ENCODE measurements at places on chromosomes 2 and 18.

DNA sequence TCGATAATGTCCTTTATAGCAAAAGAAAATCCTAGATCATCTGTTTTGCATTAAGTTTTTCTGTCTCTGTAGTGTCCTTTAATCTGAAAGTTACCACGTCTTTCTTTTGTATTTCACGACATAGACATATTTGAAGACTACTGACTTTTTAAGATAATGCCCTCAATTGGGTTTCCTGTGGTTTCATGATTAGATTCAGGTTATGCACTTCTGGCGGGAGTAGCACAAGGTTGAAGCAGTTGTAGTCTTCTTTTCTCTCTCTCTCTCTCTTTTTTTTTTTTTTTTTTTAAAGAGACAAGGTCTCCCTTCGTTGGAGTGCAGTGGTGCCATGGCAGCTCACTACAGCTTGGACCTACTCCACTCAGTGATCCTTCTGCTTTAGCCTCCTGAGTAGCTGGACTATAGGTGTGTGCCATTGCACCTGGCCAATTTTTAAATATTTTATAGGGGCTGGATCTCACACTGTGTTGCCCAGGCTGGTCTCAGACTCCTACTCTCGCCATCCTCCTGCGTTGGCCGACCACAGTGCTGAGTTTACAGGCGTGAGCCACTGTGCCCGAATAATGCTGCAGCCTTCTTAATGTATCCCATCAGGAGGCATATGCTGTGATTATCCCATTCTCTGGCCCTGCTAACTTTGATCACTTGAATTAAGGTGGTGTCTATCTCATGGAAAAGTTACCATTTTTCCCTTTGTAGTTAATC is 3.9 kb downstream of the INPP4A start:
- no peak for DNase-seq

GRCh38 chr2:141595316-141595920 is 535.4 kb downstream of the LRP1B start:
- DNase-seq: no peak

- no peak for DNase-seq
These were observed 72.5 kb downstream of the SUMO1 start for GRCh38 chr2:202165945-202166344.

GRCh38 chr2:109128616-109129355 is at the start of gene SH3RF3:
TSS of gene SH3RF3 (plus strand) at chr2:109129205.
- peak; percentile 9 for DNase-seq

DNA sequence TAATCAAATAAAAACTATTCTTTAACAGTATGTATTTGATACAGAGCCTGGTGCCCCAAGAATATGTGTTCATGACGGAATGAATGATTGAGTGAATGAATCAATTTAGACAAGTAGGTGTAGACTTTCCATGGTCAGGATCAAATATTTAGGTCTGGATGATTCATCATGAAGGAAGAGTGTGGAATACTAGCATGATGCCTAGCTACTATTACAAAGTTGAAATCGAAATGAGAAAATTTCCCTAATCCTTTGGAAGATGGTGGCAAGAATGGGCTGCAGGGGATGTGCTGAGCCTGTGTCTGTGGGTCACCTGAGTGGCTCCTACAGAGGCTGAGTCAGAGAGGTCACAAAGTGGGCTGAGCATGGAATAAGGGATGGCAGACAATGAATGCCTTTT is 3.1 kb upstream of the MALT1 start:
- DNase-seq: no peak

GRCh38 chr18:31227497-31228229 is 65.0 kb upstream of the DSC1 start:
- DNase-seq: no peak

DNA sequence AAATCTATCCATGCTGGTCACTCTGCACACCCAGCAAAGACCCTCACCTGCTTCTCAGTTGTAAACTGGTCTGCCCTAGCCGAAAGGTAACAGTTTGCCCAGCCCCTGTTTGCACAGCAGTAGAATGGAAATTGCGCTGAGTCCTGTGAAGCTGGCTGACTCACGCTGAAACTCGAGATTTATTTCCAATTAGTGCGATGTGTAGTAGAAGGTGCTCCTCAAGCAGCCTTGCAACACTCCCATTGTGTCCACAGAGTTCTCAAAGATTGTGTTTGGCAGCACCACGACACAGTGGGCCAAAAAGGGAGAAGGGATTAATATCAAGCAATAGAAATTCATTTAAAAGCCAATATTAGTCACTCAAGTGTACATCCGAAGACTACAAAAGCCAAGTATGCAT is 21.7 kb upstream of the APCDD1 start:
- no peak for DNase-seq

- peak; percentile 70 for DNase-seq
These were observed 56.5 kb downstream of the EMX1 start for GRCh38 chr2:72973566-72974435.

DNA sequence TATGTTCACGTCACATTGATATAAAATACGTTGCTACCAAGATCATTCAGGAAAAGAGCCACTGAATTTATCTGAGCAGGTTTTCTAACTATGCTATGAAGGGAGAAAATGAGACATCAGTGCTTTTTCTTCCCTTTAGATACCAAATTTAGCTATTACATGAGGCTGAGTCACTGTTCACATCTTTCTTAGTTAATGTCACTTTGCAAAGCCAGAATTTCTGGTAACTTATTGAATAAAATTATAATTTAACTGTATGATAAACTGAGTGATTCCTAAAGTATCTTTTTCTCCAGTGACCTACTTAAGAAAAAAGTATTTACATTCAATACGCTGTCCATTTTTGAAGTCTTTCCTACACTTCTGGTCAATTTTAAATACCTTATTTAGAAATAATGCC is 22.7 kb downstream of the C1D start:
- DNase-seq: no peak

- DNase-seq: no peak
These were observed 82.6 kb downstream of the CERKL start for GRCh38 chr2:181574321-181574720.

DNA sequence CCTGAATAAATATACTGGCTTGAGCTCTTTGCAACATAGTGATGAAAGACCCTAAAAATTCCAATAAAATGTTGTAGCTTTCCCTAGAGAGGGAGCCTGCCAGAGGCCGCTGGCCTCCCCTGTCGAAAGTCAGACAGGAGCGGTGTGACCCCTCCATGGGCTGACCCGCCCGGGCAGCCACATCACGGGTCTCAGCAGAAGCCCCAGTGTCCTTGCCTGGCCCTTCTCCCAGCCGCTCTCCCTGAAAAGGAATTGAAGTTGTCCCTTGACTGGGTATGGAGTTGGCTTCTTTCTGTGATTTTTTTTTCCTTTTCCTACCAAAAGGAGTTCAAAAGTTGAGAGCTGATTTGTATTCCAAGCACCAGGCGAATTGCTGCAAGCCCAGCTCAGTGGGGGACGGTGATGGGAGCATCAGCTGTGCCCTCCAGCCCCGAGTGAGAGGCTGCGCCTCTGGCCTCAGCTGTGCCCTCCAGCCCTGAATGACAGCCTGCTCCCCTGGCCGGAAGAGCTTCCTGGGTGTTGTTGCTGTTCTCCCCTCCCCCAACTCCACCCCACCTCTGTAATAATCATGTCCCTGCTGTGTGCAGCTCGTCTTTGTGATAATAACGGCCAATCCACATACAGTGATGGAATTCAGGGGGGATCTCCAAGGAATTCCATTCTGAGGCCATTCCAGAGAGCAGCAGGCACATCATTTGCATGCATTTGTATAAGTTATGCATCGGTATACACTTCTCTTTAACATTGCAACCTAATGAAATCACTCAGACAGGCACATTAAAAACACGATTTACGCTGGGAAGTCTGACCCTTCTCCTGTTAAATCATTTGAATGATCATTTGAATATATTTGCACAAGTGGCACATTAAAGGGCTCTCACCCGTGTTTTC is 501.0 kb downstream of the EIPR1 start:
- no peak for DNase-seq

- DNase-seq: no peak
These were observed 176.8 kb upstream of the MSH6 start for GRCh38 chr2:47606172-47606571.

GRCh38 chr18:54086863-54087262 is 137.6 kb downstream of the MBD2 start:
- DNase-seq: peak; percentile 82

DNA sequence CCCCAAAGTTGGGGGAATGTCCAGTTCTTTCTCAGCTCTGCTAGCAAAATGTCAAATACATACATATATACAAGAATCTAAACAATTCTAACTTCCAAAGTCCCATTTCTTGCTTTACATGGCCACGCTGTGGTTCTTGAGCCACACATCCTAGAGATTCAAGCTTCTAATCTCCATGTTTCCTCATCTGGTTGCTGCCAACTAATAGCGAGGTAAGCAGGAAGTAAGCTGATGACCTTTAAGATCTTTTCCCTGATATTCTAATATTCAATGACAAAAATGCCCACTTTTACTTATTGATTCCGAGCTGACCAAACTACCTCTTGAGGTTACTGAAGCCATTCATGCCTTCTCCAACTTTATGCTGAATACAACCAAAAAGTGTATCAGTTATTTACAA is 3.3 kb downstream of the VPS54 start:
- no peak for DNase-seq

DNA sequence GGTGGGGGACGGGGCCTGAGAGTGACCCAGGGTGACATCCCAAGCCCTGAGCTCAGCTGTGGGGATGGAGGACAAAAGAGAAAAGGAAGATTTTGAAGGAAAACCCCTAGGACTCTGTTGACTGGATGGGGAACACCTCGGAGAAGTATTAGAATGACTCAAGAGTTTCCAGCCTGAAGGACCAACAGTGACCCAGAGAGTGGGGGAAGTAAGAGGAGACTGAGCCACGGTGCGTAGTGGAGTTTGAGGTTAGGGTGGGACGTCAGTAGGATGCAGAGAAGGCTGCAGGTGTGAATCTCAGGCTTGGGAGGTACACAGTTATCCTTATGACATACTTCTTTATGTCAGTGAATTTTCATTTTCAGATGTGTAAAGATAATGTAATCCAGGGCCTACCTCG is 119.5 kb downstream of the NCK2 start:
- no peak for DNase-seq

DNA sequence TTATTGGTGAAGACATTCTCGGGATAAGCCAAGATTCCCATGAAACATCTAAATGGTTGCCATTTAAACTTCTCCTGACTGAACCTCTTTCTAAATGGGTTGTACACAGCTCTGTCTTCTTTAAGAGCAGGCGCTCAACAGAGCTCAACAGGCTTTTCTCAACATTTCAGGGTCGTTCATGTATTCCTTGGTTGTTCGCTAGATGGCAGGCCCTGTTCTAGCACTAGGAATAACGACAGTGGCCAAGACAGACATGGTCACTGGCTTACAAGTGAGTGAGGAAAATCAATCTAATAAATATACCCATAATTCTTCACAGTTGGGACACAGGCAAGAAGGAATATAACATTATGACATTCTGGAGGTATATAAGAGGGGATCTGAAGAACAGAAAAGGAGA is 154.5 kb downstream of the SMAD2 start:
- no peak for DNase-seq

- no peak for DNase-seq
These were observed 49.4 kb upstream of the FAHD2A start for GRCh38 chr2:95353055-95353575.

DNA sequence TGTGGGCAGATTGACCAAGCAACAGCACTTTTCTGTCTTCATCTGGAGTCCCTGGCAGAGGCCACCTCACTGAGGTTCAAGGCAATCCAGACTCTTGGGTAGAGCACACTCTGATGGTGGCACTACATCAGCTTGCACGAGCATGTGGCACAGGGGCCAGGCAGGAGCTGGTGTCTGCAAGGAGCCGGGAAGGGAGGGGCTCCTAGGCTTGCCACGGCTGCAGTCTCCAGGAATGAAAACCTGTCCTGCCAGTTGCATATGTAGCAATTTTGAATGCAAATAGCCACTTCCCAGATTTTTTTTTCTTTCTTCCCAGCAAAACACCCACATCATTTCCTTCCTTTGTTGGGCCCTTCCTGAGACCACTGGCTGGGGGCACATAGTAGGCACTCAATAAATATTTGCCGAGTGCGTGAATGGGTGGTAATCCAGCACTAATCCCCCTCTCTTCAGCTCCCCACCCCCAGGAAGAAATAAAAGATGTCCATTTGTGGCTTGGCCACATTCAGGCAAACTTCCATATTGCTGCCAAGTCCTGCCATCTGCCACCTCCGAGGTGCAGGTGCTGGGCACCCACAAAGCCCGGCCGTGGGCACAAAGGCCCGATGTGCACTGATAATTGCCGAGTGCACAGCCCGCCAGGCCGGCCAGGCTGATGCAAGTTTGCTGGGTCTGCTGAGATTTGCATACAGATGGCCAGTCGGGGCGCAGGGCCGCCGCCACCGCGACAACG is 72.4 kb downstream of the MYCN start:
- no peak for DNase-seq

GRCh38 chr2:45946023-45946422 is 294.5 kb downstream of the PRKCE start:
- no peak for DNase-seq

DNA sequence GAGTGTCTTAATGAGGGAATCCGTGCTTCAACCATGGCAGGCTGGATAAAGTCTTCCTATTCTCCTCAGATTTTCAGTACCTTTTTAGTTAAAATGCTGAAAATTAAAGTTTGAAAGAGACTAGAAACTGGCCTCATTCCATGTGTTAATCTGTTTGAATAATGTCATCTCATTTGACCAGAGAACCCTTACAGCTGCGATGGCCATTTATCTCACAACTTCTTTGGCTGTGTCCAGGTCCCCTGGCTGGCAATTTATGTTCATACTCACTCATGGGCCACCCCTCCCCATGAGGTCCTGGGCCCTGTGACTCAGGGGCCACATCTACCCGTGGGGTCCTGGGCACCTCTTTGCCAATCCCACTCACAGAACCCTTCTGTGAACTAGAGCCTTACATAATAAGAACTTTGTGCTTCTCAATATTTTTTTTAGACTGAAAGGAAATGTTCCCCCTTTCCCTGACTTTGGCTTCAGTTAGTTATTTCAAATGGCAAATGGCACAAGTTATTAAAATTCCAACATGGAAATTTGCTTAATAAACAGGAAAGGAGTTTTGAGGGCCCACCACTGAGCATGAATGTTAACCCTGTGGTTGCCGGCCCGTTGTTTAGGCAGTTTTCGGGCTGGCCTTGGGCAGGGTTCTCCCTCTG is 134.6 kb downstream of the UXS1 start:
- DNase-seq: no peak

DNA sequence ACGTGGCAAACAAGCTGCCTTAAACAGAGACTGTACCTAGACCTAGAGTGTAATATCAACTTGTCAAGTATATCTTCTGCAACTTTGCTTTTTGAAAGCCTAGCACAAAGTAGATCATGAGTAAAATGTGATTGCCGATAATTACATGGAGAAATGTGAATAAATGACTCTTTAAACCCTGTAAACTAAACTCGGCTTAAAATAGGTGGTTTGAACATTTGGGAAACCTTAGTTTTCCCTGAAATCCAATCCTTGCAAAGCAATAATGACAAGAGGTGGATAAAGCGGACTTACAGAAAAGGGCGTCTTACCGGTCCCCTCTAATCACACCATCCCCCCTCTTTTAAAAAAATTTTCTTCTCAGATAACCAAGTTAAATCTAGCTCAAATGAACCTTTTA is 549 bp upstream of the PSMD14 start:
- no peak for DNase-seq

DNA sequence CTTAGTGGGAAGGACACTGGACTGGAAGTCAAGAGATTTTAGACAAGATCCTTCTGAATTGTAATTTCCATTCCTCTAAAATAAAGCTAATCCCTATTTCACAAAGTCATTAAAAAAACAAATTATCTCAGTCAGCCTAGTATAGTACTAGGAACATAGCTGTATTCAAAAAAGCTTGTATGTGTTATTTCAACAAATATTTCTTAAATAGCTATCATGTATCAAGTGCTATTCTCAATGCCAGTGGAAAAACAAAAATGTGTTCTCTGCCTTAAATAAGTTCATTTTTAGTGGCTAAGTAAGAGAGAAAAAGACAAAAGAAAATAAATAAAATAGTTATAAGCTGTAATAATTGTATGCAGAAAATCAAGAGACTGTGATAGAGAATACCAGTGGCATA is 541.8 kb upstream of the CDH2 start:
- DNase-seq: no peak

All from MV-4-11 (cell line).